ENCODE measurements at places on chromosomes 16 and 17.

- DNase-seq: no peak
These were observed 71.9 kb downstream of the ENGASE start for GRCh38 chr17:79146562-79146961.

- DNase-seq: no peak
These were observed 72.5 kb upstream of the PLCG2 start for GRCh38 chr16:81706327-81707295.

- no peak for DNase-seq
These were observed 75.7 kb upstream of the BRD7 start for GRCh38 chr16:50444526-50444925.

- DNase-seq: no peak
These were observed 5.4 kb downstream of the RHBDF2 start for GRCh38 chr17:76495663-76496400.

- no peak for DNase-seq
These were observed 21.6 kb upstream of the CDH1 start for GRCh38 chr16:68715471-68715870.

GRCh38 chr16:49439050-49439449 is 65.4 kb downstream of the C16orf78 start:
- no peak for DNase-seq

DNA sequence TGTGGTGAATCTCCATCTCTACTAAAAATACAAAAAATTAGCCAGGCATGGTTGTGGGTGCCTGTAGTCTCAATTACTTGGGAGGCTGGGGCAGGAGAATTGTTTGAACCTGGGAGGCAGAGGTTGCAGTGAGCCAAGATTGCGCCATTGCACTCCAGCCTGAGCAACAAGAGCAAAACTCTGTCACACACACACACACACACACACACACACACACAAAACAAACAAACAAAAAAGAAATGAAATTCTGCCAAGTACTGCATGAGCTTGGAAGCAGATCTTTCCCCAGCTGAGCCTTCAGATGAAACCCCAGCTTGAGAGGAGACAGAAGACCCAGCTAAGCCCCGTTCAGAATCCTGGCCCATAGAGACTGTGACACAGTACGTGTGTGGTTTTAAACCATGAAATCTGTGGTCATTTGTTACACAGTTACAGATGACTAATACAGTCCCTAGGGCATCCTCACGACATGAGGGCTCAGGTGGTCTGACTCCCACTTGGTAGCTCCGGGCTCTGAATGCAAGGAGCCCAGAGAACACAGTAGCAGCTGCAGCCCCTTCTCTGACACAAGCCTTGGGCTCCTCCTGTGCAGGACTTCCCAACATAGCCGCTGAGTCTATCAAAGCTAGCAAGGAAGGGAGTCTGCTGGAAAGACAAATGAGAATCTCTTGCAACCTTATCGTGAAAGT is 132.8 kb downstream of the SEC14L1 start:
- no peak for DNase-seq

DNA sequence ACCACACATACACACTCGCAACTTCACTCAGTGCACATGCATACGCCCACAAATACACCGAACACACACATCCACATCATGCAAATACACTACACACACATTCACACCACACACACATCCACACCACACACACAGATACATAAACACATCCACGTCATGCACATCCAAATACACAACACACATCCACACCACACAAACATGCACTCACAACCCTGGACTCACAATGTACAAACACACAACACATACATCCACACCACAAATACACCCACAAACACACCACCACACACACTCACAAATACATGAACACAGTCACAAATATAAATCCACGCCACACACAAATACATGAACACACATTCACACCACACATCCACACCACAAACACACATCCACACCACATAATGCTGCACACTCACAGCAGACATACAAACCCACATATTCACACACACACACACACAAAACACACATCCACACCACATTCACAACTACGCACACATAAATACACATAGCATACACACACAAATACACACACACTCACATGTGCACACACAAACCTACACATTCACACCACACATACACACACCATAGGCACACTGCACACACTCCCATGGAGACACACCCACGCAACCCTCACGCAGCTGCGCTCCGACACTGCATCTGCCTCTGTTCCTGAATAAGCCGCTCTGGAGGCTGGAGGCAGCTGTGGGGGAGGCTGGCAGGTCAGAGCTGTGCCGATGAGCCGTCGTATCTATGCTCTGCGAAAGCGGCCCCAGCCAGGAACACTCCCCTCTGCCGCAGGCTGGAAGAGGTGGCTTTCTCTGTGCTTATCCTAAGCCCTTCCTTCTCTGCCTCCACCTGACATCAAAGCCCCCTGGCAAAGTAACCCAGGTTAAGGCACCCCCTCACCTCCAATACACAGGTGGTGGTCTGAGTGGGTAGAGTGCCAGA is 141.8 kb downstream of the GRIN2A start:
- no peak for DNase-seq

DNA sequence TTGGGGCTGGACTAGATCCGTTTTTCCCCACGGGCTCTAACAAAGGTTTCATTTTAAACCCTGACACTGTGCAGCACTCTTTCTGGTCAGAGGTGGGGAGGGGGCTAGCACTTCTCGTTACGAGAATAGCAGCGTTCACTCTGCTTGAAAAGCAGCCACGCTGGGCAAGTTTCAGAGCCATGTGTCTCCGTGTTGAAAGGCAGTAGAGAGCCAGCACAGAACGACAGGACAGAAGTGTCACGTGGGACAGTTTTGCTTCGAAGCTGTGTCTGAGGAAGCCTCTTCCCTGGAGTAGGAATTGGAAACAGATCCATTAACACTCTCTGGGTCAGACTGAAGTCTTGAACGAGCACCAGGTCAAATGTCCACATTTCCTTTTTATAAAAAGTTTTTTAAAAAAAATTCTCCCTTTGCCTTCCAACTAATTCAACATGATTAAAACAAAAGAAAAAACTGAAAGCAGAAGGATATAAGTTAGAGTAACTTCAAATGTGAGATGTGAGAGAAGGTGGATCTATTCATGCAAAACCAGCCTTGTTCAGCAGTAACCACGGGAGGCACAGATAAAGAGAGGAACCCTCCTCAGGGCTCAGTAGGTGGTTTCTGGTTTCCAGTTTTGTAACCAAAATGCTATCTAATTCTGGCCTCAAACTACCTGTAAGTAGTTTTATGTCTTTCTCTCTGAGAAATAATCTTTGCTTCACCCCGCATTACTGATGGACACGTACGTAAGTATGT is 65.0 kb downstream of the SMG6 start:
- no peak for DNase-seq

DNA sequence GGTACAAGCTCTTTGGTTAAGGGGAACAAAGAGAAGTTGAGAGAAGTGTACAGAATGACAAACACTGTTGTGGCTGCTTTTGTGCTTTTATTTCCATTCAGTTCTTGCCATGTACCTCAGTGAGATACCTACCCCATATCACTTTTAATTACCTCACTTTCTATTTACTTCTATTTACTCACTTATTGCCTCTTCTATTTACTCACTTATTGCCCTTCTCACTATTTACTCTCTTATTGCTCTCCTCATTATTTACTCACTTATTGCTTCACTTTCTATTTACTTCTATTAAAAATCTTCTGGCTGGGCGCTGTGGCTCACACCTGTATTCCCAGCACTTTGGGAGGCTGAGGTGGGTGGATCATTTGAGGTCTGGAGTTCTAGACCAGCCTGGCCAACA is 41.9 kb downstream of the MBTD1 start:
- DNase-seq: no peak

DNA sequence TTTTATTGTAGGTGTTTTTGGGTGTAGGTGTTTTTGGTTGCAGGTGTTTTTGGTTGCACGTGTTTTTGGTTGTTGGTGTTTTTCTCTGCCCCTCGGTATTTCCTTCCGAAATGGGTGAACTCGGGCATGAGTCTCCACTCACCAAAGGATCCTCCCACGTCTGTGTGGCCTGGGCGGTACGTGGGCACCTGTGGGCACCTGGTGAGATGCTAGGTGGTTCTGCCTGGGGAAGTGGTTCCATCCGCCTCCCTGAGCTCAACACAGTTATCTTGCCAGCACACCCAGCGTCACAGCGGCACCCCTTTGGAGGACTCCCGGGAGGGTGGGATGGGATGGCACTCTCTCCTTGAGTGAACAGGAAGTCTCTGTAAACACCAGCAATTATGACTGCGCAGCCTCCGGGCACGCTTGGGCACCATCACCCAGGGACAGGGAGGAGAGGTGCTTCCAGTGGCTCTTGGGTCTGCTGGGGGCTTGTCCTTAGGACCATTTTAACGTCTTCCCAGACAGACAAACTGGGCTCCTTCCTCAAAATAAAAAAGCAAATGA is 29.8 kb downstream of the COX4I1 start:
- no peak for DNase-seq

Data from stimulated activated CD8-positive, alpha-beta memory T cell treated with anti-CD3 and anti-CD28 coated beads, Interleukin-4, amount 100 ng/mL, for 4 hours (primary cell).